ENCODE measurements at places on chromosomes 16 and 17. TPM values are rescaled to one million over a fixed set of nuclear protein-coding genes. Genes with fewer than 3 reads are reported as not detected.

DNA sequence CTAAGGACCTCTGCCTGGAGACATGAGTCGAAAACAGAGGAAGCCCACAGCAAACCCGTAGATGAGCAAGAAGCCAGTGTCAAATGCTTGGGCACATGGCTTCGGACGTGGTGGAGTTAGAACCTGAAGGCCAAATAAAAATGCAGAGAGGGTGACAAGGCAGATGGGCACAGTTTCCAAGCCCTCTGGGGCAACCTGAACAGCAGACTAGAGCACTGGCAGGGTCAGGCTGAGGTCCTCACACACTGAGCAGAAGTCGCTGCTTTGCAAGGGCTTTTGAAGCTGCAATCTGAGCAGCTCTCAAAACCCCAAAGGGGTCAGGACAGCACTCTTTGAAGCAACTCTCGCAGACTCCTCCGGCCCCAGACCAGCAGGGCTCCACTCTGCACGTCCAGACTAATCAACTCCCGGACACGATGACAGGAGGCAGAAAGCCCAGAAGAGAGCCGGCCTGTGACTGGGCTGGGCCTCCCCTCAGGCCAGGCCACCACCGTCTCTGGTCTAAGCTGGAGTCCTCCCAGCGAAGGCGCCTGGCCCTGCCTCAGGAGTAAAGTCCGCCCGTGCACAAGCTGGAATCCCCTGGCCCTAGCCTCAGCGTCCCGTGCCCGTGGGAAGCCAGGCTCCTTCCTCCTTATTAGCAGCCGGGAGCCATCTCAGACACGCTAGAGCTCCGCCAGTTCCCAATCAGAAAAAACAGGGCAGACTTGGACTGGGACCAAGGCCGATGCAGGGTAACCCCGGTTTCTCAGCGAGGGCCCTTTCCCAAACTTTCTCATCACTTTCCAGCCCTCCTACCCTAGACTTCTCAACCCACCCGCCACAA, 924 bp downstream of the SMARCD2 start:
- DNase-seq = peak; percentile 61

DNA sequence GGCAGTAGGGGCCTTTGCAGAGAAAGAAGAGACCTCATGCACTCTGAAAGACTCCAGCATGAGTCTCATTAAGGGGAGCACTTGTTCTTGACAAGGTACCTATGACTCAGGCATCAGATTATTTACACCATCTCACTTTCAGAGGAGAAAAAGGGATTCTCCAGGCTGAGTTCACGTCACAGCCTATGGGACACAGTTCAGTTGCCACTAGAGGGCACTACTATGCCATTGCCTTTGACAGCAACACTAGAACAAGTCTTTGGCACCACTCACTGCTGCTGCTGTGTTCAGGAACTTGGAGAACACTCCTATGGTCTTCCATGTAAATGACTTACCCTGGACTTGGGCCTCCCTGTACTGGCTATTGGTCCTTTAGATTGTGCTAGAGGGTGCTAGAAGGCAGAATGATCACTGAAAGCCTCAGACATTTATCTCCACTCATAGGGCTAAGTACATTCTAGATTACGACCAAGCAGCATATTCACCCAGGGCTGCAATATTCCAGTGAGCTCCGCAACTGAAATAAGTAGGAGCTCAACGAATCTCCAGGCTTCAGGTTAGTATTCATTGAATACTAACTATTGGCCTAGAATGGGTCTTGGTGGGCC, 225.1 kb upstream of the CA10 start:
- DNase-seq = no peak

DNA sequence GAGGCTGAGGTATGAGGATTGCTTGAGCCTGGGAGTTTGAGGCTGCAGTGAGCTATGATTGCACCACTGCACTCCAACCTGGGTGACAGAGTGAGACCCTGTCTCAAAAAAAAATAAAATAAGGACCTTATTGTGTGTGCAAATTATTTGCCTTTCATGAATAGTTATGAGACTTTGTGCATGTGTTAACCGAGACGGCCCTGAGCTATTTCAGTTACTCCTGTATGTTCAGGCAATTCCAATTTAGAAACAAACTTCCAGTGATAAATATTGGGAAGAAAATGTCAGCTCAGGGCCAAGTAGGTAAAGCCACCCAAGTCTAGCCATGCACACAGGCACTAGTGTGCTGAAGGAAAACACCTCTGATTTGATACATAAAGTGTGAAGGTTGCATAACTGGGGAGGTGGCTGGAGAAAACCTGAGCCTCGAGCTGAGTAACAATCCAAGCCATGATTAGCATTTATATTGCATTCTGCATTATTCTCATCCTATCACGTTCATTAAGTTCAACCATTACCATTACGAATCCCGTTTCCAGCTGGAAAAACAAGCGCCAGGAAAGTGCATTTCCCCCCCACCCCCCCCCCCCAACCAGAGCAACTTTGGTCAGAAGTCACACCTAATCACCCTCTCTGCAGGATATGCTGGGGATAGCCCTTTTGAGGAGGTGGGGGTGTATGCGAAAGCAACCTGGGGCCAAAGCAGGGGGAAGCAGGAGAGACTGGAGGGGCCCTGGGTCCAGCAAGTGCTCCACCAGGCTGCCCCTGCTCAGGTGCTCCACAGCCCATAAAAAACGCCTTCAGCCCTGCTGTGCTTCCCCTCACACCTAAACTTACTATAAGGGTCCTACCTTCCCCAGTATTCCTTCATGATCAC, 18.6 kb upstream of the ENDOV start:
- no peak for DNase-seq

DNA sequence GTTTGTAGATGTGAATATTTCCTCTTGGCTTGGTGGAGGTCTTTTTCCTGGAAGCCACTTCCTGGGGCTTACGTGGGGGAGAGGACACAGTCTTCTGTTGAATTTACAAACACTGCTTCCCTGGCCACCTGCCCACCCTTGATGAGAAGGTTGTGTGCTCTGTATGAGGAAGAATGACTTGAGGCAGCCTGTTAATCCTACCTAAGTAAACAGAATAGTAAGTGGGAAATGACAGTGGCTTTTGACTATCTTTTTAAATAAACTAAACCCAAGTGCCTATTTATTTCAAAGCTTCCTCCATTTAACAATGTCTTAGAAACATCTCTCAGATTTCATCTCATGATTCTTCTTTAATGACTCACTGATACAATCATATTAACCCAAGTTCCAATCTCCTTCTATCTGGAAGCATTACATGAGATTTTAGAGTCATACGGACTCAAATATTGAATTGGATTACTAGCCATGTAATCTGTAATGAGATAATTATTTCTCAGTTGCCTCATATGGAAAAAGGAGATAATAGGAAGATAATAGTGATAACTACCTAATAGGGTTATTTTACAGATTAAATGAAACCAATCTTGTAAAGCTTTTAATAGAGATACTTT, 96.6 kb upstream of the SMIM36 start:
- DNase-seq = peak; percentile 55

- no peak for DNase-seq
These were observed 195.3 kb upstream of the RPL38 start for GRCh38 chr17:74008196-74008595.

- DNase-seq = no peak
These were observed 56.1 kb downstream of the ARSG start for GRCh38 chr17:68347380-68347779.

DNA sequence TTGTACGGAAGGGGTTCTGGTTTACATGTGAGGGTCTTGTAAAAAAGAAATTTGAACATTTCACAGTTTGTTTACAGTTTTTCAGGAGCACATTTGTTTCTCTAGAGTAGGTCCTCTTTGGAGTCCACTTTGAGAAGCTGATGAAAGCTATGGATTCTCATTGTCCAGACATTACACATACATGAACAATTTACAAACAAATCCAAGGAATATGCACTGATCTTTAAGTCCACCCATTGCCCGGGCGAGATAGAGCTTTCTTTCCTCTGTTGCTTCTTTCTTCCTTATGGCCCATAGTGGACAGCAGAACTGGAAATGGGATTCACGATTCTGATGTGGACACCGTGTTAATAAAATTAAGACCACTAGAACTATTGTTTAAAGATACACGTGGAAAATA, 1.9 kb downstream of the DCAF7 start:
- no peak for DNase-seq

The CNTNAP4 gene
- total RNA-seq = 1.7 TPM

The CLN3 gene
- 18.3 TPM for total RNA-seq

- no peak for DNase-seq
These were observed 55.5 kb downstream of the SNX11 start for GRCh38 chr17:48162946-48163506.

GRCh38 chr17:50797135-50797810, 30.0 kb upstream of the ANKRD40CL start:
- DNase-seq = no peak

The CYBA gene
- total RNA-seq = 0.26 TPM

- DNase-seq = peak; percentile 95
These were observed 17.8 kb upstream of the TMEM219 start for GRCh38 chr16:29943846-29944799.

- DNase-seq = peak; percentile 38
These were observed 113.2 kb downstream of the MSI2 start for GRCh38 chr17:57369509-57369945.

Measured in myocyte (in vitro differentiated cells).